ENCODE measurements at places on chromosomes 6 and 20.
A peak's percentile ranks its signal among the peaks of the same experiment; 100 is the strongest.

GRCh38 chr6:77450924-77451323 is 12.4 kb downstream of the HTR1B start:
- no peak for DNase-seq

GRCh38 chr6:37287519-37288157 is 29.7 kb upstream of the TMEM217 start:
- DNase-seq = peak; percentile 42

GRCh38 chr6:146267946-146268345 is 239.1 kb downstream of the GRM1 start:
- DNase-seq = no peak

GRCh38 chr6:50143011-50143719 is 93.4 kb upstream of the DEFB112 start:
- no peak for DNase-seq

Measured in GM13977 (cell line).